ENCODE measurements at places on chromosomes 7 and 10. TPM values are rescaled to one million over a fixed set of nuclear protein-coding genes. Genes with fewer than 3 reads are reported as not detected.

Gene RBAK
- 6.7 TPM for total RNA-seq

Gene LLCFC1
- total RNA-seq, result not detected

Gene GNAT3
- total RNA-seq, result not detected

Gene ACSM6
- not detected for total RNA-seq

Gene SFTPD
- total RNA-seq, result not detected

Gene HOXA1
- 0.56 TPM for total RNA-seq

Gene RTKN2
- total RNA-seq, result 0.09 TPM

Gene FAM25G
- total RNA-seq, result not detected

Gene ZNF716
- not detected for total RNA-seq

DNA sequence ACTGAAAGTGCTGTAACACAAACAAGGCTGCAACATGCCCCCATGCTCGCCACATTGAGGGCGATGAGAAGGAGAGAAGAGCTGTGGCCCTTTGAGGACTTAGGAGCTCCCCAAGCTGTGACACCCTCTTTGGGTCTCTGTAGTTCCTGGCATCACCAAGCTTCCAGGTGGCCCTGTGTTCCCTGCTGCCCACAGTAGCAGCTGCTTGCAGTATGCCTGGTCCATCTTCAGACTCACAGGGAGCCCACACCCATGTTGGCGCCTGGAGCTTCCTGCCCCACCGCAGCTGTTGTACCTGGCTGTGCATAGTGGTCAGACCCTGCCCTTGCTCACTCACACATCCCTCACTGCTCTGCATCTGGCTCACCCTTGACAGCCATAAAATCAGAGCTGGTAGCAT, 401.2 kb upstream of the NRG3 start:
- DNase-seq, result no peak

DNA sequence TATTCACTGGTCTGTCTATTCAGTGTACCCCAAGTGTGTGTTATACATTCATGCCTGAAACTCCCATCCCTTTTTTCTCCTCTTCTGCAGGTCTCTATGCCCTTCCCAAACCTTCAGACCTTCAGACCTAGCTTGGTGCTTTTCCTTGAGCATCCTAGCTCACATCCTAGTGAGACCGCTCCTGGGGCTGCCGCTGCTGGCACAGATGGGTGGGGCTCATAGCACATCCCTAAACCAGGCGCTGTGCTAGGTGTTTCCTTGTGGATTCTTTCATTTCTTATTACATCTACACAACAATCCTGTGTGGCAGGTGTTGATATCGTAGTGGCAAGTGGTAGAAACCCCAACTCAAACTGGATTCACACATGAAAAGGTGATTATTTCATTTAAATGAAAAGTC, 43.2 kb downstream of the PRR15 start:
- no peak for DNase-seq

DNA sequence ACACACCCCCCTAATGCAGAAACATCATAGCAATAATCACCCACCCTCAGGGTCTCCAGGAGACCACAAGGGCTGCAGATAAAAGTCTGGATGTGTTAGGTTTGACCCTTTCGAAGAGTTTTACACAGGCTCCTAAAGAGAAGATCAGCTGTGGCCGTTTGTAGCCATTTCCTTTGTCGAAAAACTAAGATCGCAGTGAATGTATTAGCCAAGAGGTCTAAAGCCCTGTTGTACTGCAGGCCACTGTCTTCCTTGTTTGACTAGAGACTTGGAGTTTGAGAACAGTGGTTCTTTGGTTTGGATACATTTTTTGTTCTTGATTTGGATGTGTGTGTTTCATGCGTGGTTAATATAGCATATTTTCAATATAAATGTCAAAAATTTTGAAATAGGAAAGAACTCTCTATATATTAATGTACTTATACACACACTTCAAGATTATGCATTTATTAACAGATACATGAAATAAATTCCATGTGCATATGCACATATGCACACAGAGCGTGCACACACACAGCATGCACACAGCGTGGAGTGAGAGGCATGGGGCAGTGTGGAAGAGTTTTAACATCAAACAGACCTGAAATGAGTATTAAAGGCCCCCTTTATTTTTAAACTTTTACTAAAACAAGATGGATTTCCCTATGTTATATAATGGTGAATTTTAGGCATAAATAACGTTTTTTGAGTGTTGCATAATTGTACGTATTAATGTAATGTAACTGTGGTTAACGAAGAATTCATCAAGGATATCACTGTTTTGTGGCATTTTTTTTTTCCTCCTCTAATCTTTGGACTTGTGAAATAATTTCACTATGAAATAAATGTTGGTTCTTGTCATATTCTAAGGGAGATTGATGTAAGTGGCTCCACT, 2.2 kb downstream of the IKZF1 start:
- DNase-seq, result no peak

DNA sequence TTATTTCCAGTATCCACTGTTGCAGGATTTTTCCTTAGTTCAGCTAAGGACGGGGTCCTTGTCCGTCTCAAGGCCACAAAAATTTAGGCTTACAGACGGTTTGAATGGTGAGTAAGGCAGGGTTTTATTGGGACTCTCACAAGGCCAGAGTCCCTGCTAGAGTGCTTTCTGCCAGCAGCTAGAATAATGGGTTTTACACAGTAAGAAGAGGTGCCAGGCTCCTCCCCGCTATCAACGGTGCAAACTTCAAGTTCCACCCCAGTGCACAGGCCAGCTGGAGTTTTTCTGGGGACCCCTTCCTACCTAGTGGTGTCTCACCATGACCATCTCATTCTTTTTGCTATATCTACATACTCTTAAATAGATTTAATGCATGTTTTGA, 198.5 kb upstream of the KCTD7 start:
- DNase-seq, result no peak

DNA sequence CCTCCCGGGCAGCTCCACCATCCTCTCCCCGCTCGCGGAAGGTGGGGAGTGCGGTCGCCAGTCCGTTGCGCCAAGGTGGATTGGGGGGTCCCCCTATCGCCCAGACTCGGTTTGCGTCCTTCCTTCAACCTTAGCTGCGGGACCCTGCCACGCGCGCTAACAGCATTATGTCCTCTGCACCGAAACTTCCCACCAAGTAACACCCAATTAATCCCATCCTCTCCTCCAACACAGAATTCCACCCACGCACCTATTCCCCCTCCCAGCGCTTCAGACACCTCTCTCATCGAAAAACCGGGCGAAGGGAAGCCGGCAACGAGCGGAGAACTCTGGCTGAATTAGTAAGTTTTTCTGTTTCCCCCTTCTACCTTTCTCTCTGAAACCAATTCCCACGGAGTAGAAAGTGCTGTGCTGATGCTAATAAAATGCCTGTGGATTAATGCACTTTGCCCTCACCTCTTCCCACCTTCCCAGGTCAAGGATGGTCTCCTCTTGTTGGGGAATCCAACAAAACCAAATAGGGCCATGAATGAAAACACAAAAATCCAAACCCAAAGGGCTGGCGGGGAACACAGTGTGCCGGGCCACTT, 947 bp downstream of the HOXA3 start:
- DNase-seq, result peak; percentile 20

DNA sequence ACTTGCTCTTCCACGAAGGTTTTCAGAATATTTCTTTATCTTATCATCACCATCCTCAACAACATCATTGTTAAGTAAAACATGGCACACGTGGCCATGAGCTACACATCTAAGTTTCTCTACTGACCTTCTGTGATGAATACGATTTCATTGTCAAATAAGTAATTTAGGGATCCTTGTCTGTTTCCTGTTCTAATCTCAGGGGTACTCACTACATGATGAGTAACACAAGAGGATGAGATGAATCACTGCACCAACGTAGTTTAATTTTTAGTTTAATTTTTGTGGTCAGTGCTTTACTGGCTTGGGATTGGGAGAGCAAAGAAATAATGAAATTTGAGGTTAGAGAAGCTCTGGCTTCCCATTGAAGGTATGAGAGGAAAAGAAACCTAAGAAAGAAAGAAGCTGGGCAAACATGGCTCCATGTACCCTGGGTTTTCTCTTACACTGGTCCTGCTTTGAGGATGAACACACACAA, 461.9 kb upstream of the KLF6 start:
- no peak for DNase-seq

- no peak for DNase-seq
These were observed 23.1 kb downstream of the DNAJB9 start for GRCh38 chr7:108592646-108593201.

- no peak for DNase-seq
These were observed 69.8 kb downstream of the GLI3 start for GRCh38 chr7:42167206-42167605.

GRCh38 chr10:59073456-59074053, 102.9 kb upstream of the PHYHIPL start:
- no peak for DNase-seq

DNA sequence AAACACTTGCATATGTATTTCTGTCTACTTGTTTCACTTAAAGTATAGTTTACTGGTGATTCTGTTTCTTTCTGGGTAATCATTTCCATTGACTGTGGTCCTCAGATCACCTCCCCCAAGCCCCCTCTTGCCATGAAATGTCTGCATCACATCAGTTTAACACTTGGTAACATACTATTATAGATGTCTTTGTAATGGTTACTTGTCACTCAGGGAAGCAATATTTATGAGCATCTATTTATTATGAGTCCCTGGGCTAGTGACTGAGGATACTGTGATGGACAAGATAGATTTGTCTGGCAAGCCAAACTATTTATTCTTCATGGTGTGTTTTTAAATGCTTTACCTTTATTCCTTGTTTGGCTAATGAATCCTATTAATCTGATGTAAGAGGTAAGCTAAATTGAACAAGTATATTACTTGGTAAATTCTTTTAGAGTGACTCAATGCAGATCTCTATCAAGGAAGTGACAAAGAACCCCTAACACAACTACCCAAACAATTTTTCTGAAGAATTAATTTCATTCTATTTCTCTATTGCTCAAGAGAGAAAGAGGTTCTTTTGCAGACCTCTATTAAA, 270.9 kb downstream of the RELN start:
- no peak for DNase-seq

DNA sequence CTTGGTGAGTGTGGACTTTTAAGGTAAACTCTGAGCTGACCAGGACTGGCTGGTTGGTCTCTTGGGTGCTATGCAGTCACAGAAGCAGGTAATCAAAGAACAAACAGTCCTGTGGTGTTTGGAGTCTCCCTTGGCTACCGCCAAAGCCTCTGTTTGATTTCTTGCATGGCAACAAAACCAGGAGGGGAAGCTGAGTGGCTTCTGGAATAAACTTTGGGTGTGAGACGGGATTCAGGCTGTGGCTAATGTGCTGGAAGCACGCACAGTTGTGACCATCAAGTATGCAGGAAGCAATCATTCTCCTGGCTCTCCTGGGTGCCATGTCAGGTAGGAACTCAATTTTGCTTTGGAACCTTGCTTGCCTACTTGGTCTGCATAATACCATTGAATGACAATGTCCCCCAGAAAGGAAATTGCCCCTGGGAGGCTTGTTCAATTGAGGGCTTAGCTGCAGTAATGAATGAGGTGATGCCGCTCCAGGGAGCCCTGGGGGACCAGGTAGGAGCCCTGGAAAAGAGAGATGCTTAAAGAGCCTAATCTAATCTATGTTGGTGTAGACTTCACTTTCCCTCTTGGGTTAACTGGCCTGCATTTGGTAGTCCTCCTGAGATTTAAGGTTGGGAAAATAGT, at the start of gene CDHR3:
Gene CDHR3, plus strand, starts transcription at position 227 of the 630 bp plus-strand sequence. Its CDS starts 55 bp downstream, at position 282.
- DNase-seq, result no peak

DNA sequence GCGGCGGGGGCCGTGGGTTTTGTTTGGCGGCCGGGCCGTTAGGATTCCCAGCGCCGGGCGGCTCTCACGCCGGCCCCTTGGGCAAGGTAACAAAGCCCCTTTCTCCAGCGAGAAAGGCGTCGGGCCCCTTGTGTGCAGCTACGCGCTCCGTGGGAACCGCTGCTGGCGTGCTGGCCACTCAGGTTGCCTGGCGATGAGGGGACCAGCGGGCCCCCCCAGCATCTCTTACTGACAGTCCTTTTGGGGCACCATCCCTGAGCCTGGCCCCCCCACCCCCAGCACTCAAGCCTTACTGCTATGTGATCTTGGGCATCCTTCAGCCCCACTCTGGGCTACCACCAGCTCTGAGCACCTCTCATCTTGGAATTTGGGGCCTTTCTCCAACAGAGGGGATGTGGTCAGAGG, 1.8 kb downstream of the LFNG start:
- no peak for DNase-seq

- DNase-seq, result no peak
These were observed 485.1 kb downstream of the SEMA3D start for GRCh38 chr7:84701524-84702306.

DNA sequence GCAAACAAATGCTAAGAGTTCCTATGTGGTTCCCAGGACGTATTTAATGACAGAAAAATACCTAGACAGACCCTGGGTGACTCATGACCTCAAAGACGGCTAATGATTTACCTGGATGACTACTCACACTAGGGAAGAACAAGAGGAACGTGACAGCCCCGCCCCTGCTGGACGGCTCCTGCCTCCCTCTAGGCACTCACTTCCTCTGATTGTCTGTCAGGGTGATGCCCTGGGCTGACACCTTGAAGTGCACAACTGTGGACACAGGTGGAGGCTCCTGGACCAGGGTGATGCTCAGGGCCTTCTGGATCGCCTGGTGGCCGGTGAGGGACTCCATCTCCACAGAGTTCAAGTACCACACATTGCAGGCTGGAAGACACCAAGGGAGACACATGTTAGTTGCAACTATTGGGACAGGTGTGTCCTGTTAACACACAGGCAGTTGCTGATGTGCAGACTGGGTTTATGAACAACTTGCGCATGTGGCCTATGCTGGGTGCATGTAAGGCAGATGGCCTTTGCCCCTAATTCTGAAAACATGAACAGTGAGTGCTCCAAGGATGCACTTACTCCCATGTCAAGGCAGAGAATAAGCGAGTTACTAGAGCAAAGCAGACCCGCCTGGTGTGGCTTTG, 298.3 kb downstream of the TNS3 start:
- no peak for DNase-seq

- no peak for DNase-seq
These were observed 42.8 kb upstream of the RAB18 start for GRCh38 chr10:27461312-27461711.

DNA sequence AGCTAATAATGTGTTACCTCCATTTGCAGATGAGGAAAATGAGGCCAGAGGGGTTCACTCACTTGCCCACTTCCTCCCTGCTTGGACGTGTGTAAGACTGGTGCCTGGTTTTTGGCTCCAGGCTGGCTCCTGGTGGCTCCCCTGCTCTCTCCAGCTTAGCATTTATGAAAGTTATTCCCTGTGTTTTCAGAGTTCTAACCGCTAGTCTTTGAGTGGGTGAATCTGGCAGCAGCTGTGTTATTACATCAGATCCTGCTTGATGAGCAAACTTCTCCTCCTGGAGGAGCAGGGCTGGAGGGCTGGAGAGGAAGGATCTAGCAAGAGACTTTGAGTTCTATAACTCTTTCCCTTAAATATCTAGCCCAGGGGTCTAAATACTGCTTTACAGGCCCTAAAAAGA, 80.9 kb upstream of the AGBL3 start:
- DNase-seq, result no peak

DNA sequence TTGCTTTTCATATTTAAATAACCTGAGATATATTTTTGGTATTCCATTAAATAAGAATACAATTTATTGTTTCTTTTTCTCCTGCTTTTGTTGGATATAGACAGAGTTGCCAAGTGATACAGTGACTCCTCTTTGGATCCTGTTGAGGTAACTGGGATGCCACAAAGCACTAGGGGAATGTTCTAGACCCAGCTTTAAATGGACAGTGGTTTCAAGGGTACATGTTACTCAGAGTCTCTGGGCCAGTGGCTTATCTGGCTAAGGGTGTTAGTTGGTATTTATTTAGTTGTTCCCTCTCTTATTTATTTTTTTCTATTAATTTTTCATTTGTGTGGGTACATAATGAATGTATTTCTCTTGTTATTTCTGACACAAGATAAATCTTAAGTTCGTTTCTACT, 9.1 kb downstream of the GBF1 start:
- DNase-seq, result no peak

GRCh38 chr10:55631071-55631654, 729.9 kb downstream of the ZWINT start:
- DNase-seq, result no peak
